ENCODE measurements at places on chromosomes 4 and X. TPM values are rescaled to one million over a fixed set of nuclear protein-coding genes. Genes with fewer than 3 reads are reported as not detected.

HSFX4 gene
- not detected for total RNA-seq

STK26 gene
- 108 TPM for total RNA-seq

VCX3B gene
- total RNA-seq = not detected

ART3 gene
- not detected for total RNA-seq

CORIN gene
- total RNA-seq = 0.30 TPM

FABP2 gene
- total RNA-seq = not detected

C4orf33 gene
- 7.1 TPM for total RNA-seq

F8A3 gene
- total RNA-seq = 27.3 TPM

MSANTD1 gene
- 0.64 TPM for total RNA-seq

EPHA5 gene
- not detected for total RNA-seq

KCND1 gene
- 3.3 TPM for total RNA-seq

GRCh38 chr4:176837169-176837895 is 44.6 kb upstream of the VEGFC start:
- no peak for DNase-seq
- no peak overlapping the region for H3K27ac ChIP-seq
- H3K36me3 ChIP-seq = no peaks in the 10 kb centered on the region

GRCh38 chr4:118994030-118994429 is 105.4 kb downstream of the SYNPO2 start:
- DNase-seq = no peak
- H3K4me3 ChIP-seq = no peak overlapping the region
- no peaks in the 10 kb centered on the region for H3K36me3 ChIP-seq

- no peaks in the 10 kb centered on the region for H3K36me3 ChIP-seq
- DNase-seq = no peak
- H3K4me3 ChIP-seq = no peak overlapping the region
These were observed 11.7 kb upstream of the GYG2 start for GRCh38 chrX:2817036-2817435.

GRCh38 chr4:40850496-40850895 is 100.7 kb downstream of the NSUN7 start:
- no peaks in the 10 kb centered on the region for H3K36me3 ChIP-seq
- no peak overlapping the region for H3K4me3 ChIP-seq
- H3K27ac ChIP-seq = no peak overlapping the region
- no peaks in the 10 kb centered on the region for H3K4me1 ChIP-seq
- no peak for DNase-seq

GRCh38 chr4:129604632-129605255 is 508.8 kb downstream of the C4orf33 start:
- H3K4me1 ChIP-seq = no peaks in the 10 kb centered on the region
- no peaks in the 10 kb centered on the region for H3K27me3 ChIP-seq
- no peak overlapping the region for H3K4me3 ChIP-seq
- no peak overlapping the region for H3K27ac ChIP-seq

DNA sequence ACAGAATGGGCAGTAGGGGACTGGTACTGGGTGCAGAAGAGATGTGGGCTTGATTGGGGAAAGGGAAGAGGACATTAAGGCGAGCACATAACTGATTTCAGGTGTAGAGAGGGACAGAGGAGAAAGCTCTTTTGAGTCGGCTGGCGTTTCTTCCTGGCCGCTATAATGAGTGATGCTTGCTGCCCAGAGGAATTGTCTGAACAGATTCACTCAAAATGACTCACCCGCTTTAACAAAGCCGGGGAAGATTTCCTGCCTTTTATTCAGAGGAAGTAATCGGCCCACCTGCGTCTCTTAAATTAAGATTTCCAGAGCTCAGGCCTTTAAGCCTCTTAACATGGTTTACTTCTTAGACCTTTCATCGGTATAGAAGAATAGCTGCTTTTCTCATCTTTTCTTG is 102.1 kb upstream of the AP1S2 start:
- DNase-seq = no peak
- peaks cover 2% of the 10 kb centered on the region for H3K27me3 ChIP-seq
- no peaks in the 10 kb centered on the region for H3K36me3 ChIP-seq
- H3K4me3 ChIP-seq = no peak overlapping the region

DNA sequence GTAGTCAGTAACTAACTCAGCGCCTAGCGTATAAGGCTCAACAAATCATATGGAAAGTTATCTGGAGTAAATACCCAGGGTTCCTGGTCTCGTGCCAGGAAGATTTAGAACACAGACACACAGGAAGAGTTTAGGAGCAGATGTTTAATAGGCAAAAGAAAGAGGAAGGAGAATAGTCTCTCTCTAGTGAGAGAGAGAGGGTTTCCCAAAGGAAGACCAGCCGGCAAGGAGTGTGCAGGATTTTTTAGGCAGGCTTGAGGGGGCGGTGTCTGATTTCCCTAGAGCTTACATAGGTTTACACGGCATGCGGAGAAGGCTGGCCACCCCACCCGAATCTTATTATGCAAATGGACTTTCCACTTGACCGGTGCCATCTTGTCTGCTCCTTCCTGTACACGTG is 284.0 kb upstream of the FRG1 start:
- H3K36me3 ChIP-seq = no peaks in the 10 kb centered on the region
- DNase-seq = no peak
- H3K4me1 ChIP-seq = peaks cover 6% of the 10 kb centered on the region
- H3K27me3 ChIP-seq = no peaks in the 10 kb centered on the region
- H3K27ac ChIP-seq = no peak overlapping the region

DNA sequence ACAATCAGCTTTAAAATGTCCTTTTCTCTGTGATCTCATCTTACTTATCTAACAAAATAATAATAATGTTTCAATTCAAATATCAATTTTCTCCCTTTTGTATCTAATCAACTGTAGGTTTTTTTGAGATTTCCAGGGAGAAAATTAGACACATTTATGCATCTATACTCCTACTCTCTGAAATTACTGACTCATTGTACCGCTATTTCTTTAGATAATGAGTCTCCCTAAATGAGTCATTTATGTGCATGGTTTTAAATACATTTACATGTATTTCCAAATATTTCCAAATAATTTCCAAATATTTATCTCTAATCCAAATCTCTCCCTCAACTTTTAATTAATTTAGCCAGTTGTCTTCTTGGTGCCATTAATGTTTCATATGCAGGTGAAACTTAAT is 621.0 kb downstream of the TECRL start:
- H3K4me3 ChIP-seq = no peak overlapping the region
- H3K27ac ChIP-seq = no peak overlapping the region
- no peak for DNase-seq
- no peaks in the 10 kb centered on the region for H3K4me1 ChIP-seq
- no peaks in the 10 kb centered on the region for H3K27me3 ChIP-seq

- no peak for DNase-seq
- H3K36me3 ChIP-seq = no peaks in the 10 kb centered on the region
- no peaks in the 10 kb centered on the region for H3K27me3 ChIP-seq
- H3K4me1 ChIP-seq = no peaks in the 10 kb centered on the region
- no peak overlapping the region for H3K4me3 ChIP-seq
- H3K27ac ChIP-seq = no peak overlapping the region
These were observed 200.4 kb downstream of the ADGRL3 start for GRCh38 chr4:61400439-61401038.

- H3K27ac ChIP-seq = no peak overlapping the region
- no peaks in the 10 kb centered on the region for H3K27me3 ChIP-seq
- no peak overlapping the region for H3K4me3 ChIP-seq
- no peaks in the 10 kb centered on the region for H3K36me3 ChIP-seq
These were observed 52.1 kb downstream of the PWWP3B start for GRCh38 chrX:106220177-106220576.

GRCh38 chr4:85717351-85717750 is 242.4 kb downstream of the ARHGAP24 start:
- no peaks in the 10 kb centered on the region for H3K27me3 ChIP-seq
- H3K4me3 ChIP-seq = no peak overlapping the region
- H3K4me1 ChIP-seq = no peaks in the 10 kb centered on the region

DNA sequence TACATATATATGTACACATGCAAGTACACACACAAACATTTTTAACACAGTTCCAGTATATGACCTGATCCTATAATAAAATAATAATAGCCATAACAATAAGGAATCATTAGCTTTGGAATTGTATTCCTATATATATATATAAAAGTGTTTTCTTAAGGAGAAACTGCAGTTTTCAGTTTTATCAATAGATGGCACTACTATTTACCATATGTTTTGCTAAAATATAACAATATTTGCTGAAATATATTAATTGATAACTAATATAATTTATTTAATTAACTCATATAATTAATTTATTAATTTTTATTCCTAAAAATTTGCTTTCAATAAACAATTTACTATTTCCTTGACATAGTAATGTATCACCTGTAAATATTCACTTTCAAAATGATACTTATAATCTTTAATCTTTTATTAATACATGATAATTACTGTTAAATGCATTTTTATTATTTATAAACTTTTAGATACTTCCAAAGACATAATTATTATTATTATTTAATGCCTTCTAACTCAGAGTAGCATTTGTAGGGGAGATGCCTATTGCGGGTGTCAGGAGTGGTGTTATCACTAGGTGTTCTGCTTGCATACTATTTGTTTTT is 599.5 kb downstream of the FSTL5 start:
- no peak overlapping the region for H3K4me3 ChIP-seq
- DNase-seq = no peak
- no peaks in the 10 kb centered on the region for H3K4me1 ChIP-seq
- H3K27ac ChIP-seq = no peak overlapping the region
- H3K27me3 ChIP-seq = no peaks in the 10 kb centered on the region

DNA sequence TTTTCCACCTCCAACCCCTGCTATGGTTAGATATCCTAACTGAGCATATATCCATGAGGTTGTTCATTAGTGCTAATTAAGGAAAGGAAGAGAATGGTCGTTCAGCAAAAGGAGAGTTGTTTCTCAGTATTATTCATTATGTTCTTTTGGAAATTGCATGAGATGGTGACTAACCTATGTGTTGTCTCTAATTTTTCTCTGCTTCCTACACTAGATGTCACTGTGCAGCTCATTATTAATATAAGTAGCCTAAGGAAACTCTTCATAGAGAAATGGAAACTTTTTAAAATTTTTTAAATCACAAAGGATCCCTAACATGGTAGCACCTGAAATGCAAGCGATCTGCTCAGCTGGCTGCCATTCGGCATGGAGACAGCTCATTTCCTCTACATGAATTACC is 67.7 kb upstream of the FAM9A start:
- no peak for DNase-seq
- no peak overlapping the region for H3K27ac ChIP-seq
- H3K27me3 ChIP-seq = peaks cover 11% of the 10 kb centered on the region
- no peak overlapping the region for H3K4me3 ChIP-seq
- no peaks in the 10 kb centered on the region for H3K36me3 ChIP-seq

GRCh38 chr4:112951362-112952312 is 97.8 kb upstream of the ANK2 start:
- no peak overlapping the region for H3K27ac ChIP-seq
- peaks cover 2% of the 10 kb centered on the region for H3K27me3 ChIP-seq
- no peak overlapping the region for H3K4me3 ChIP-seq
- no peak for DNase-seq
- H3K36me3 ChIP-seq = no peaks in the 10 kb centered on the region
- H3K4me1 ChIP-seq = no peaks in the 10 kb centered on the region

GRCh38 chrX:37420185-37420584 is 71.0 kb downstream of the PRRG1 start:
- no peaks in the 10 kb centered on the region for H3K27me3 ChIP-seq
- H3K4me1 ChIP-seq = no peaks in the 10 kb centered on the region
- no peak overlapping the region for H3K4me3 ChIP-seq

GRCh38 chr4:73387552-73387951 is 16.5 kb upstream of the ALB start:
- no peak overlapping the region for H3K4me3 ChIP-seq
- peaks cover 2% of the 10 kb centered on the region for H3K27me3 ChIP-seq
- H3K36me3 ChIP-seq = no peaks in the 10 kb centered on the region
- H3K27ac ChIP-seq = no peak overlapping the region
- H3K4me1 ChIP-seq = peaks cover 3% of the 10 kb centered on the region
- no peak for DNase-seq

GRCh38 chr4:15021946-15022345 is 19.7 kb downstream of the CPEB2 start:
- no peaks in the 10 kb centered on the region for H3K27me3 ChIP-seq
- peaks cover 46% of the 10 kb centered on the region for H3K4me1 ChIP-seq
- no peak overlapping the region for H3K27ac ChIP-seq
- no peak for DNase-seq
- H3K36me3 ChIP-seq = peaks cover 65% of the 10 kb centered on the region

DNA sequence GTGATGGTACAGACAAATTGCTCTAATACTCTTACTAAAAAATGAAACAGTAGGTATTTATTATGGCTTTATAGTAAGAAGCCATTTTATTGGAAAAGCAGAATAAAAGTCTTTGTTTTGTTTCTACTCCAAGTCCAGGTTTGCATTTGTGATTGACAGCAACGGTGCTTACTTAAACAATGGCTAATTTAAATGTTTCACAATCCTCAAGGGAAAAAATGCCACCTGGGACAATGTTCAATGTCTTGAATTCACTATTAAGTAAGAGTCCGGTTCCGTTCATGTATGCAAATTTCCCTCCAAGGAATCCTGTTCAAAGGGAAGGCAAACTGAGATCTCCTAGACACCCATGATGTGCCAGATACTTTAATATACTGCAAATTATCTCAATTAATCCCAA is 123.6 kb downstream of the RBM47 start:
- H3K27me3 ChIP-seq = no peaks in the 10 kb centered on the region
- peaks cover 21% of the 10 kb centered on the region for H3K36me3 ChIP-seq
- H3K4me3 ChIP-seq = no peak overlapping the region
- no peak overlapping the region for H3K27ac ChIP-seq
- peaks cover 17% of the 10 kb centered on the region for H3K4me1 ChIP-seq
- DNase-seq = no peak

DNA sequence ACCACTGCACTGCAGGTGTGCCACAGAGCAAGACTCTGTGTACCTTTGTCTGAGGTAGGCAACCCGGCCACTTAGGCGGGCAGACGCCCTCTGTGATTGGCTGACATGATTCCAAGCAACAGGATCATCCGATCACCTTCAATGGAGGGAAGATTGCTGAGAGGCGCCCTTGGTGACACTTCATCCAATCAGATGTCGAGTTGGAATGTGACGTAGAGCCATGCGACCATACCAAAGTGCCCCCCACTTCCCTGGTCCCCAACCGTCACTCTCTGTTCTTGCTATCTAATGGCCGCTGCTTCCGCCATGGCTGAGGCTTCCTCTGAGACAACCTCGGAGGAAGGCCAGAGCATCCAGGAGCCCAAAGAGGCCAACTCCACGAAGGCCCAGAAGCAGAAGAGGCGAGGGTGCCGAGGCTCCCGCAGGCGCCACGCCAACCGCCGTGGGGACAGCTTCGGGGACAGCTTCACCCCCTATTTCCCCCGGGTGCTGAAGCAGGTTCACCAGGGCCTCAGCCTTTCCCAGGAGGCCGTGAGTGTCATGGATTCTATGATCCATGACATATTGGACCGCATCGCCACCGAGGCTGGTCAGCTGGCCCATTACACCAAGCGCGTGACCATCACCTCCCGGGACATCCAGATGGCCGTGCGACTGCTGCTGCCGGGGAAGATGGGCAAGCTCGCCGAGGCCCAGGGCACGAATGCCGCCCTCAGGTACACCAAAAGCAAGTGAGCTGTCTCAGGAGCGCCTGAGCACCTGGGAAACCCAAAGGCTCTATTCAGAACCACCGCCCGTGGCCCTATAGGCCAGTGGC is at the start of gene H2BW2:
TSS of gene H2BW2 (plus strand) at position 268 of the 817 bp plus-strand sequence. CDS start at position 307, 39 bp downstream.
- no peak within 1 kb of the TSS for H3K4me3 ChIP-seq
- H3K27me3 ChIP-seq = peaks cover 5% of the 10 kb centered on the region
- no peaks in the 10 kb centered on the region for H3K36me3 ChIP-seq
- no peak for DNase-seq
